ENCODE measurements at places on chromosomes 3 and 15.

DNA sequence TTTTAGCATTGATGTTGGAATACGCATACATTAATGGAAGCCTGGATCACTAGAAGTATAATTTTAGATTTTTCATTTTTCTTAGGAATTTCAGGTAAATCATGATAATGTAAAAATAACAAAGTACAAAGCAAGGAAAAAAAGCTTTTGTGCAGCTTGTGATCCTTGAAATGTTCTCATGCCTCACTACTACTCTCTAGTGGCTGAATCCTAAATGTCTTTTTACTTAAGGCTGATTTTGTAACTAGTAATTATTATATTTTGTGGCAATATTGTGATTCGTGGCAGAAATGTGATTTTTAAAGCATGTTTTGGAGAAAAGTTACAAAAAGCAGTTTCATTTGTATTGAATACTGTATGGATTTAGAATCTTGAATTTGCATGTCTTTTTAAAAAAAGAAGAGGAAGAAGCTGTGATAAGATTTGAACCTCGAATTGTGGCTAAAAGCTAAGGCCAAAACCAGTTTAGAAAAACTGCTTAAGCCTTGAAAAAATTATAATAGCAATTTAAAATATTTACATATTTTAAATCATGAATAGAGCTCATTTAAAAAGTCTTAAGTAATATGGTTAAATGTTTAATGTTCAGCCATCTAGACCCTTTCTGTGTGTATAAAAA lies 39.0 kb downstream of the U2SURP start:
- DNase-seq = no peak

- no peak for DNase-seq
These were observed 152.8 kb downstream of the DNAJB8 start for GRCh38 chr3:128313935-128314334.

DNA sequence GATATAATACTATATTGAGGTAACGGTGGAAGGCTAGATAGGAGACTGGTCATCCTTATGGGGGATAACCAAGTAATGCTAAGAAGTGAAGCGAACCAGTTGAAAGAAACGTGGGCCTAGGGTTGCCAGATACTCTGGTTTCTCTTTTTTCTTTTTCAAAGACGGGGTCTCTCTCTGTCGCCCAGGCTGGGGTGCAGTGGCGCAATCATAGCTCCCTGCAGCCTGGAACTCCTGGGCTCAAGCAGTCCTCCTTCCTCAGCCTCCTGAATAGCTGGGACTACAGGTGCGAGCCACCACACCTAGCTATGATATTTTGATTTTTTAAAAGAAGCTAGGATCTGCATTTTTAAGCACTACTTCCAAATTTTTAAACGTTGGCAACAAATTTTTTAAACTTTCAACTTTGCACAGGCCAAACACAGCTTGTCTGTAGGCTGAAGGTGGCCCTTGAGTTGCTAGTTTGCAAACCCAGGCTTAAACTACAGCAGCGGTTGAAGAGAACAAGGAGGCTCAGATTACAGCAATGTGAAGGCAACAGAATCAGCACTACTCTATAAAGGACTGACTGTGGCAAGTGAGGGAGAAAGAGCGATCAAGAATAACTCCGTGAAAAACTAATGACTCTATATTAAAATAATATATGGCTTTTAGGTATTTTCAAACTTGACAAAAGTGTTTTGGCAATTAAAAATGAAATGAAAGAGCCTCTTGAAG lies 1.2 kb upstream of the RUBCN start:
- DNase-seq = no peak

DNA sequence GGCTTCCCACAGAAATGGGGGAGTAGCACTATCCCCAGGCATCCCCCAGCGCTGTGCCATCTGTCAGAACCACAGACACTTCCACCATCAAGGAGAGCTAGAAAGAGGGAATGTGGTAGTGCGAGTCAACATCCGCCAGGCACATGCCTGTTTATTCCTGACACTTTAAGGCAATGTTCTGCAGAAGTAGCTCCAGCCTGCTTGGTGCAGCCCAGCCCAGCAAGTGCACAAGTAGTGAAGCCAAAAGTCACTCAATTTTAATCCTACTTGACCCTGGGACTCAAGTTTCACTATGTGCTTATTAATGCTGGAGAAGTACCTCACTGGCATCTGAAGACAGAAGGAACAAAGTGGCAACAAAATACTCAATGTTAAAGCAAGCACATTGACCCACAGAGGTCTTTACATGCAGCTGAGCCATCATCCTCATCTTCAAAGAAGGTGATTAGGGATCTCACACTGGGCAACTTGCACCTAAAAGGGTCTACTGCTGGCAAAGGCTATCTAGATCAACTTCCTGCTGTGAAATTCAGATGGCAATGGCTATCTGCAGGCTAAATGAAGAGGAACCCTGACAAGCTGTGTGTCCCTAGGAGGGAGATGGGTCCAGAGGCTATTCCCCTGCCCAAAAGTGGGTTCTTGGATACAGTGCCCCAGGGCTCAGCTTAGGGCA lies 61.4 kb upstream of the CLDN18 start:
- DNase-seq = no peak

DNA sequence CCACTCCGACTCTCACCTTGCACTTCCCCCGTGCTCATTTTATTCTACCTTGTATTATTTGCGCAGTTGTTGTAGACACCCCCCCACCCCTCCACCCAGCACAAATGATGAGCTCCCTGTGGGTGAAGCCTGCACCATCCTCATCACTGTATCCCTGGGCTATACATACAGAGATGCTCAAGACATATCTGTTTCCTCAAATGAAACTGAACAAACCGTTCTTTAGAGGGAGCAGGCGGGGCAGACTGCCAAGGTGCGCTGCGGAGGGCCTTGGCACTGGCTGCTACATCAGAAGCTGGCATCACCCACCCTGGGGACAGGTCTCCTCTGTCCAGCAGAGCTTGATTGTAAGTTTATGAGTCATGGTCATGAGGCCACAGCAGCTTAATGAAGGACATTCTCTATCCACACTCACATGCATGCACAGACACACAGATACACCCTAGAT lies 29.0 kb downstream of the ADCY5 start:
- no peak for DNase-seq

DNA sequence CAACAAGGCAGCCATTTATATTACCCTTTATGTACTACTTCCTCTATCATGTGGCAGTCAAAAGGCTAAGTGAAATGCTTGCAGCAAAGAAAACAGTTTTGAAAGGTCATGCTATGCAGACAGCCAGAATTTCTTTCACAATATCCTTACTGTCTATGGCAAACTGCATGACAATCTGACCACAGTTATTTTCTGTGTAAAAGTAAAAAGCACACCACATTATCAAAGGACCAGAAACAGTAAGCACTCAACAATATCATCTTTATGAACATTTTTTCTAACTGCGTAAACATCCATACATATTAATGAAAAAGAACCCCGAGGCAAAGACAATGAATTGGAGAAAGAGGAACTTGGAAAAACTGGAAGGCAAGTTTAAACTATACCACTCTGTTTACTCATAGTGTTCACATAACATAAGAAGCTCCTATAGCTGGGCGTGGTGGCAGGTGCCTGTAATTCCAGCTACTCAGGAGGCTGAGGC lies 47.9 kb downstream of the PIK3CB start:
- no peak for DNase-seq

- DNase-seq = peak; percentile 77
These were observed 10.7 kb downstream of the IGF1R start for GRCh38 chr15:98658831-98659699.

- no peak for DNase-seq
These were observed 25.2 kb downstream of the IDH3A start for GRCh38 chr15:78174401-78174800.

DNA sequence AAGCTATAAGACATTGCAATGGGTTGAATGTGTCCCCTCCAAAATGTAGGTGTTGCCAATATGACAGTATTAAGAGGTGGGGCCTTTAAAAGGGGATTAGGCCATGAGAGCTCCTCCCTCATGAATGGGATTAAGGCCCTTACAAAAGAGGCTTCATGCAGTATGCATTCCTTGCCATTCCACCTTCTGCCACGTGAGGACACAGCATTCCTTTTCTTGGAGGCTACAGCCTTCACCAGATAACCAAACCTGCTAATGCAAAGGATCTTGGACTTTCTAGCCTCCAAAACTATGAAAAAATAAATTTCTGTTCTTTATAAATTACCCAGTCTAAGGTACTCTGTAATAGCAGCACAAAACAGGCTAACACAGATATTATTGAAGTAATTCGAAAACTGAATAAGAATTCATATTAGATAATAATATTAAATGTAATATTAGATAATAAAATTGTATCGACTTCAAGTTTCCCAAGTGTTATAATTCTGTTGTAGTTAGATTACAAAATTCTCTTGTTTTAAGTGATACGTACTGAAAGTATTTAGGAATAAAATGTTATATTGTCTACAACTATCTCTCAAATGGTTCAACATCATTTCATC lies 29.4 kb upstream of the ATP8B4 start:
- DNase-seq = no peak
